ENCODE measurements at places on chromosomes 2 and 18. TPM values are rescaled to one million over a fixed set of nuclear protein-coding genes. Genes with fewer than 3 reads are reported as not detected.

Gene ACADL
- not detected for total RNA-seq

Gene AUP1
- 170 TPM for total RNA-seq

Gene SLC19A3
- not detected for total RNA-seq

Gene RIF1
- total RNA-seq, result 84.8 TPM

Gene GALR1
- not detected for total RNA-seq

Gene PHOSPHO2
- 3.2 TPM for total RNA-seq

Gene FABP1
- not detected for total RNA-seq

Gene KCNG2
- total RNA-seq, result not detected

DNA sequence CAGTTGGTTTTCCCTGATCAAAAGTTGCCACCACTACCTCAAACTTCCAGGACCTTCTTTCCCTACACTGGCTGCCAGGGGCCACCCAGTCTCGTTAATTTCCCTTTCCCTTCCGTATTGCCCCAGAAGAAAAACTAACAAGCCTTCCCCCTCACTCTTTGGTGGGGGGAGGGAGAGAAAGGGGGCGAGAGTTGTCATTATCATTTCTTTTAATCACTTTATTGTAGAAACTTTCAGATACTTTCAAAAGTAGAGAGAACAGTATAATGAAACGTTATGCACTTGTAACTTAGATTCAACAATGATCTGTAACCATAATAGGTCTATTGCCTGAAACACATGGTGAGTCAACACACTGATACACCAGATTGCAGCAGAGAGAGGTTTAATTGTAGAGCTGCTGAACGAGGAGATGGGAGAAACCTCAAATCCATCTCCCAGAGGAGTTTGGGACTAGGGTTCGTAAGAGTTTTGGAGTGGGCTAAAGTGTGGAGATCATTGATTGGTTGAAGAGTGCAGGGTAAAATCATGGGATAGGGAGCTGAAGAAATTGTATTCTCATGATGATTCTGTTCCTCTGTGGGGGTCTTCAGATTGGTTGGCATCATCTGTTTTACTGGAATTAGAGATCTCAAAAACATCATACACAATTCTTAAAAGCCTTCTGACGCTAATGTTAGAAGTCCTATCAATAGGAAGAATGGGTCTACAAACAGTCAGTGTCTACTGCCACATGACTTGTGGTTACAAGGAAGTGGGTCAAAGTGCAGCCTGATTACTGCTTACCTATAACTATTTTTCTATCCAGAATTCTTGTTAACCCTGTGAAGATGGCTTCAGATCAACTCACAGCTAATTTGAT lies 2.6 kb upstream of the RNF149 start:
- no peak for DNase-seq
- H3K27ac ChIP-seq, result peak overlapping the region; percentile 25
- peaks cover 49% of the 10 kb centered on the region for H3K4me1 ChIP-seq
- peak overlapping the region; percentile 40 for H3K4me3 ChIP-seq
- no peaks in the 10 kb centered on the region for H3K27me3 ChIP-seq

DNA sequence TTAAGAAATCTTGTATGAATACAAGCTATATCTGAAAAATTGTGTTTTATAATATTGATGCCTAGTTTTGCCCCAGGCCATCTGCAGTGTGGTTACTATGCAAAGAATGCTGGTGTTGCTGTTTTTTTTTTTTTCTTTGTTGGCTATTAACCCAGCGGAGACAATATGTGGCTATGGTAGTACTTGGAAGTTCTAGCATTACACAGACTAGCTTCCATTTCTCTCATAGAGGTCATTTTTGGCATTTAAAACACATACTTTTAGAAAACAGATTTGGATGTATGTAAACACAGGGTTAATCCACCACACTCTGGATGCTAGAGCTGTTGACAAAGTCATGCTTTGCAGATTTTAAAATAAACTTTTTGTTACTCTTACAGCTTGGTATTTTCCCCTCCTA lies 209.8 kb downstream of the NEDD4L start:
- no peaks in the 10 kb centered on the region for H3K36me3 ChIP-seq
- no peak overlapping the region for H3K4me3 ChIP-seq
- H3K4me1 ChIP-seq, result no peaks in the 10 kb centered on the region
- DNase-seq, result no peak

GRCh38 chr18:49137093-49137492 lies 186.3 kb upstream of the SMAD7 start:
- peaks cover 2% of the 10 kb centered on the region for H3K36me3 ChIP-seq
- DNase-seq, result no peak
- H3K27me3 ChIP-seq, result no peaks in the 10 kb centered on the region
- H3K4me1 ChIP-seq, result no peaks in the 10 kb centered on the region
- H3K4me3 ChIP-seq, result no peak overlapping the region

- no peak overlapping the region for H3K27ac ChIP-seq
- peaks cover 9% of the 10 kb centered on the region for H3K4me1 ChIP-seq
- H3K27me3 ChIP-seq, result peaks cover 59% of the 10 kb centered on the region
- DNase-seq, result no peak
- peak overlapping the region; percentile 70 for H3K4me3 ChIP-seq
- H3K36me3 ChIP-seq, result no peaks in the 10 kb centered on the region
Observed at GRCh38 chr2:237626813-237627440, 460 bp upstream of the LRRFIP1 start.

DNA sequence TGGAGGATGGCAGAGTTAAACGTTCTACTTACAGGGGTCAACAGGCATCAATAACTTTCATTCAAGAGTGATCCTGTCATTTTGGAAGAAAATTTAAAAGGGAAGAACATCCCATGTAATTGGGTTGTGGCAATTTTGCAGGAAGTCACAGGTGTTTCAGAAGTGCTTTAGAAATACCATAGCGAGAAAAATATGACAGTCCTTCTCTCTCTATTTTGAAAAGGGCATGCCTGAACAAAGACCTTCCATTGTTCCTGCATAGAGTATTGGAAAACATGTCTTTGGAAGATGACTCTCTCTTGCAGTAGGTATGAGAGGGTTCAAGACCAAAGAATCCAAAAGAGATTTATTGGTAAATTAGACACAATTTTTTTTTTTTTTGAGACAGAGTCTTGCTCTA lies 81.8 kb upstream of the SERTAD2 start:
- no peaks in the 10 kb centered on the region for H3K27me3 ChIP-seq
- H3K4me3 ChIP-seq, result no peak overlapping the region
- H3K4me1 ChIP-seq, result peaks cover 47% of the 10 kb centered on the region

DNA sequence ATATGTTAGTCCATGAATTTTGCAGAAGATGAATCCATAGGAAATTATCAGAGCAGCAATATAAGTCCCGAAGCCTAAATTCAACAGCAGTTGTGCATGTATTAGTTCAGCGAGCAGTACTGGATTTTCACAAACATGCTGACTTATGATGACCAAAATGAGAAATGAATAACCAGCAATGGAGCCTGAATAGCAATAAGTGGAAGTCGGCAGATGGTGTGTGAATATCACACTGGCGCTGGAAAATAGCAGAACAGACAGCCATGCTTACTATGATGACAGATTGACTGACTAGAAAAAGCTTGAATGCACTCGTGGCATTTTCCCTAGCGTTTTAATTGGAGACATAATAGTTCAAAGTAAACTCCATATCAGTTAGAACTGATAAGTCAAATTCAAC lies 1114.5 kb downstream of the DSC3 start:
- no peaks in the 10 kb centered on the region for H3K36me3 ChIP-seq
- no peak for DNase-seq
- no peak overlapping the region for H3K27ac ChIP-seq
- no peaks in the 10 kb centered on the region for H3K27me3 ChIP-seq

- H3K27me3 ChIP-seq, result peaks cover 1% of the 10 kb centered on the region
- no peak overlapping the region for H3K27ac ChIP-seq
- H3K4me3 ChIP-seq, result no peak overlapping the region
Observed at GRCh38 chr18:58257461-58257860, 213.4 kb downstream of the NEDD4L start.

DNA sequence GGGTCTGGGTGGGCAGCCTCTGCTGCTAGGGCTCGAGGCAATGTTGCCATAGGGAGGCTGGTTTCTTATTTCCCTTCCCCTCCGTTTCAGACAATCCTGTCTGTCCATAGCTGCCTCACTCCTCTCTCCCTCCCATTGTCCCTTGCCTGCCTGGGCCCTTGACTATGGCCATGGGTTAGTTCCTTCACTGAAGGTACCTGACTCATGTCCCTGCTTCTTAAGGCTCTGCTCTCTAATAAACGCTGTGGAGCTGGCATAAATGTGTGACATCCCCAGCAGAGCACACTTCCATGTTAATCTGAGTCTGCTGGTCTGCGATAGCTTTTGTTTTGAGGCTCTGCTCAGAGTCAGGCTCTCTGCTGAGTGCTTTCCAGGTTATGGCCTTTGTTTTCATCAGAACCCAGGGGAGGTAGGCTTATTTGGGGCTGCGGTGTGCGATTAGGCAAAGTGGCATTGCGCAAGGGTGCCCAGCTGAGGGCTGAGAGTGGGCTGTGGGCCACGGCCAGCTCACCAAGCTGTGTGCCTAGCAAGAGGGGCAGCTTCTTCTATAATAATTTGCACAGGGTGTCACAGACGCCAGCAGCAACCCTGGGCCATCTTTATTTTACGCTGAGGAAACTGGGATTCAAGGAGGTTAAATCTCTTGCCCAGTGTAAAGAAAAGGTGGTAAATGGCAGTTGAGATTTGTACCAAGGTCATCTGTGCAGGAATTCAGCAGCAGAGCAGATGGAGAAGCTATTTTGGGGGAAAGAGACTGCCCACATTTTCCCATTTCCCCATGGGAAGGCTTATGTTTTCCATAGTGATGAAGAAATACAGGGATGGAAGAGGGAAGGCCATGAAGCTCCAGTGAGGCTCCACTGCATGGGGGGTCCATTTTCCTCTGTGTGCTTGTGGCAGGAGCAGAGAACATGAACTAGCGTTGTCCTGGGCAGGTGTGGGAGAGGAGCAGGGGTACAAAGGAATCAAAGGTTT lies 25.6 kb downstream of the MRPL33 start:
- H3K36me3 ChIP-seq, result no peaks in the 10 kb centered on the region
- H3K27ac ChIP-seq, result no peak overlapping the region
- H3K27me3 ChIP-seq, result no peaks in the 10 kb centered on the region
- peaks cover 2% of the 10 kb centered on the region for H3K4me1 ChIP-seq

DNA sequence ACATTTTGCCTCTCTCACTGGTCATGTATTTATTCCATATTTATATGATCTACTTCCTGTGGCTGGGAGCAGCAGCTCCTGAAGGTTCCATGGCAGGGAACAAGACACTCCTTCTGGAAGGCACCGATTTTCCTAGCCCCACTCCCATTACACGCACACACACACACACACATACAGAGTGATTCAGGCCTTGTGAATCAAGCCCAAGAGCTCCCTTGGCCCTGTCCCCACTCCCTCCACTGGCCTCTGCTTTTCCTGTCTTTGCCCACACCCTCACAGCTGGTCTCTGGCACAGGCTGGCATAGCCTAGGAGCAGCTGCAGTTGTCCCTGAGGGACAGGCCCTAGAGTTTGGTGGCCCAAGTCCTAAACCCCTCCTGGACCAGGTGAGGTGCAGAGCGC lies 201.7 kb downstream of the NAPG start:
- H3K4me3 ChIP-seq, result no peak overlapping the region
- no peaks in the 10 kb centered on the region for H3K4me1 ChIP-seq
- DNase-seq, result no peak
- H3K36me3 ChIP-seq, result no peaks in the 10 kb centered on the region

DNA sequence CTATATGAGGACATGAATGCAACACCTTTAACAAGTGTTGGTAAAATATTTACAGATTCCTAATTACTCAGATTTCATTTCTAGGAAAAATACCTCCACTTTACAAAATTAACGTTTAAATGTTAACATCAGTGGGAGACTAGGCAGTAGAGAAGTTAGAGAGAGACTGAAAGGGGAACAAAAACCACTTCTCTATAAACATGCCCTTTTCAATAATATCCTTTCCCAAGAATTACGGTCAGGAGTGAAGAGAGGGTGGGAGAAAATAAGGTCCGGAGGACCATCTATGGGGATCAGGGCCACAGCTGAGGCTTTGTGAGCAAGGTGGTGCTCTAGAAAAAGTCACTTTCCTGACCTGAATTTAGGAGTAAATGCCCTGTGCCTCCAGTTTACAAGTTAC lies 65.3 kb upstream of the WIPF1 start:
- peaks cover 48% of the 10 kb centered on the region for H3K4me1 ChIP-seq
- DNase-seq, result no peak
- H3K36me3 ChIP-seq, result peaks cover 10% of the 10 kb centered on the region
- no peaks in the 10 kb centered on the region for H3K27me3 ChIP-seq
- H3K27ac ChIP-seq, result no peak overlapping the region
- no peak overlapping the region for H3K4me3 ChIP-seq

- no peaks in the 10 kb centered on the region for H3K4me1 ChIP-seq
- H3K27ac ChIP-seq, result no peak overlapping the region
- H3K27me3 ChIP-seq, result peaks cover 5% of the 10 kb centered on the region
- no peak for DNase-seq
Observed at GRCh38 chr2:1965726-1966125, 221.4 kb upstream of the PXDN start.

- DNase-seq, result peak; percentile 90
- peaks cover 26% of the 10 kb centered on the region for H3K4me1 ChIP-seq
- peak overlapping the region; percentile 87 for H3K4me3 ChIP-seq
- peak overlapping the region; percentile 37 for H3K27ac ChIP-seq
Observed at GRCh38 chr18:62715759-62716615, 646 bp downstream of the PHLPP1 start.

- H3K4me3 ChIP-seq, result no peak overlapping the region
- no peaks in the 10 kb centered on the region for H3K27me3 ChIP-seq
- H3K4me1 ChIP-seq, result peaks cover 9% of the 10 kb centered on the region
- no peak overlapping the region for H3K27ac ChIP-seq
Observed at GRCh38 chr18:13543811-13544732, 182.3 kb downstream of the FAM210A start.

DNA sequence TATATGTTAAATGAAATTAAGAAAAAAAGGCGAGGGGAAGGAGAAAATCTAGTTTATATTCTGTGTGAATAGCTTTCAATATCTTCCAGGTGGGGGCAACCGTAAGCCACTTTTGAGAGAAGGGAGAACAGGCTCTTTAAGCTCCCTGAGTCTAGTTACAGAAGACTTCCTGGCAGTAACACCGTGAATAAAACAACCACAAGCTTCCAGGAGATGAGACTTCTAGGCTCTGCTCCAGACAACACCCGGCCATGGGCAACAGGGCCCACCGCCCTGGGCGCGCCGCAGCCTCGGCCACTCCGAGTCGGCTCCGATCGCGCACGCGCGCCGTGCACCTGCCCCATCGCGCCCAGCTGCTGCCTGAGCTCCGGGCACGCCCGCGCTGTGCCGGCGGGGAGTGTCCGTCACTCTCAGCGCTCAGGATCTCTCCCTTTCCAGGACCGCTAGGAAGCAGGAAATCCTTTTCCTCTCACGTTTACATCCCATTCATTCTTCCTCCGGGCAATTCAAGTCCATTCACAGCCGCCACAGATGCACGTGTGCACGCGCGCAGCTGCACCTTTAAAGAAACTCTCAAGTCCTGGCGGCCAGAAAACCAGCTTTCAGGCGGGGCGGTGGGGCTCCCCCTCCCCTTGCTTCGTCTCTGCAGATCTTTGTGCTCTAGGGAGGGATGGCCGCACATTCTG lies 19.4 kb upstream of the PAX3 start:
- peak; percentile 85 for DNase-seq
- peak overlapping the region; percentile 64 for H3K27ac ChIP-seq
- H3K27me3 ChIP-seq, result peaks cover 71% of the 10 kb centered on the region
- peak overlapping the region; percentile 85 for H3K4me3 ChIP-seq
- peaks cover 14% of the 10 kb centered on the region for H3K4me1 ChIP-seq

GRCh38 chr2:205675861-205676516 lies 6.3 kb upstream of the NRP2 start:
- no peak overlapping the region for H3K4me3 ChIP-seq
- H3K36me3 ChIP-seq, result no peaks in the 10 kb centered on the region
- H3K4me1 ChIP-seq, result peaks cover 26% of the 10 kb centered on the region
- DNase-seq, result peak; percentile 72

- peaks cover 7% of the 10 kb centered on the region for H3K4me1 ChIP-seq
- DNase-seq, result no peak
- H3K27me3 ChIP-seq, result no peaks in the 10 kb centered on the region
- peaks cover 33% of the 10 kb centered on the region for H3K36me3 ChIP-seq
- no peak overlapping the region for H3K4me3 ChIP-seq
Observed at GRCh38 chr2:27932396-27932795, 41.9 kb downstream of the BABAM2 start.
